A549 treated with DMSO at 1 μM for 4 hours (cell line): ENCODE measurements at places on chromosomes 16 and 17. TPM values are rescaled to one million over a fixed set of nuclear protein-coding genes. Genes with fewer than 3 reads are reported as not detected.

METTL26 gene
- 85.8 to 135 TPM (median 124 TPM) in 5 replicates for total RNA-seq

RTN4RL1 gene
- total RNA-seq, result 1.8 to 3.4 TPM (median 2.5 TPM) in 5 replicates

CBX2 gene
- 15.8 to 18.1 TPM (median 17.7 TPM) in 5 replicates for total RNA-seq

PRR11 gene
- total RNA-seq, result 47.6 to 69.0 TPM (median 63.1 TPM) in 5 replicates

ACE gene
- 0.21 to 0.57 TPM (median 0.37 TPM) in 5 replicates for total RNA-seq

SYNRG gene
- 12.1 to 16.6 TPM (median 15.7 TPM) in 5 replicates for total RNA-seq

EVPL gene
- 11.9 to 17.9 TPM (median 14.9 TPM) in 5 replicates for total RNA-seq

KRT28 gene
- total RNA-seq, result not detected in 5 replicates

LPO gene
- not detected in 5 replicates for total RNA-seq

TBX6 gene
- total RNA-seq, result 0.20 to 0.45 TPM (median 0.25 TPM) in 5 replicates

MT3 gene
- total RNA-seq, result 0.41 TPM in 1 of 5 replicates, not detected in the others

NLE1 gene
- 38.1 to 42.6 TPM (median 39.4 TPM) in 5 replicates for total RNA-seq

SMTNL2 gene
- 0.21 to 1.9 TPM (median 1.0 TPM) in 5 replicates for total RNA-seq

ARHGAP44 gene
- total RNA-seq, result 3.0 to 3.6 TPM (median 3.1 TPM) in 5 replicates

HSD11B2 gene
- 0.64 to 2.0 TPM (median 1.7 TPM) in 5 replicates for total RNA-seq

TMEM106A gene
- 1.0 to 1.6 TPM (median 1.4 TPM) in 5 replicates for total RNA-seq

TMEM186 gene
- total RNA-seq, result 13.4 to 14.4 TPM (median 13.7 TPM) in 5 replicates

COL1A1 gene
- total RNA-seq, result 8.5 to 11.9 TPM (median 9.5 TPM) in 5 replicates

TEKT5 gene
- 0.09 to 0.19 TPM in 2 of 5 replicates, not detected in the others for total RNA-seq

NGFR gene
- 0.52 to 0.83 TPM (median 0.66 TPM) in 5 replicates for total RNA-seq

TNFRSF17 gene
- total RNA-seq, result not detected in 5 replicates

CDH13 gene
- 0.01 to 0.03 TPM in 2 of 5 replicates, not detected in the others for total RNA-seq

MFSD6L gene
- total RNA-seq, result not detected in 5 replicates

FUS gene
- 492 to 613 TPM (median 516 TPM) in 5 replicates for total RNA-seq

MED13 gene
- 19.7 to 30.1 TPM (median 27.5 TPM) in 5 replicates for total RNA-seq

PLA2G10 gene
- total RNA-seq, result 0.17 to 0.25 TPM in 2 of 5 replicates, not detected in the others

TMEM235 gene
- not detected in 5 replicates for total RNA-seq

MYO15A gene
- 0.16 to 0.43 TPM (median 0.26 TPM) in 5 replicates for total RNA-seq

YBX2 gene
- 0.40 to 0.60 TPM (median 0.53 TPM) in 5 replicates for total RNA-seq

SMIM36 gene
- not detected in 5 replicates for total RNA-seq

ZDHHC7 gene
- total RNA-seq, result 56.9 to 68.1 TPM (median 65.9 TPM) in 5 replicates

BIRC5 gene
- total RNA-seq, result 107 to 112 TPM (median 111 TPM) in 5 replicates

SYNGR3 gene
- total RNA-seq, result 6.4 to 7.6 TPM (median 6.9 TPM) in 5 replicates

SHPK gene
- 12.4 to 17.6 TPM (median 15.0 TPM) in 5 replicates for total RNA-seq

PIGL gene
- 15.6 to 24.2 TPM (median 16.7 TPM) in 5 replicates for total RNA-seq

TSNAXIP1 gene
- 0.32 to 0.56 TPM (median 0.47 TPM) in 5 replicates for total RNA-seq

SHCBP1 gene
- total RNA-seq, result 33.9 to 41.3 TPM (median 40.4 TPM) in 5 replicates

STH gene
- total RNA-seq, result not detected in 5 replicates

FAM83G gene
- 35.9 to 42.4 TPM (median 38.5 TPM) in 5 replicates for total RNA-seq

TP53TG3C gene
- 0.17 to 0.64 TPM in 2 of 5 replicates, not detected in the others for total RNA-seq
